Adrenal gland (tissue), 19 donors: ENCODE measurements at places on chromosomes 4 and X.
A peak's percentile ranks its signal among the peaks of the same experiment; 100 is the strongest.

DNA sequence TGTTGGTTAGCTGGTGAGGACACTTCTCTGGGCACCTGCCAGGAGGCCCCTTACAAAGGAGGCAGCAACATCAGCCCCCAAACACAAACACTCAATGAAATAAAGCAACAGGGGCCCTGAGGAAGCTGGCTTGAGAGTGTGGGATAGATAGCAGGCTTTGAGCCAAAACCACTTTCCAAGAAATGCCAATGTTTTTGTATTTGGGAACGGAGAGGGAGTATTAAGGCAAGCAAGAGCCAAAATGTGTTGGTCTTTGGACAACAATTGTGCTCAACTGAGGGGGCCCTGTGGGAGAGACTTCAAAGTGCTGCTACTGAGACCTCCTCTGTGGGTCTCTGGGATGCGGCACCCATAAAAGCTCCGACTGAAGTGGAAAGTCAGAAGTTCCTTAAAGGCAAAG is 41.0 kb downstream of the RAI2 start:
- no peak for DNase-seq

DNA sequence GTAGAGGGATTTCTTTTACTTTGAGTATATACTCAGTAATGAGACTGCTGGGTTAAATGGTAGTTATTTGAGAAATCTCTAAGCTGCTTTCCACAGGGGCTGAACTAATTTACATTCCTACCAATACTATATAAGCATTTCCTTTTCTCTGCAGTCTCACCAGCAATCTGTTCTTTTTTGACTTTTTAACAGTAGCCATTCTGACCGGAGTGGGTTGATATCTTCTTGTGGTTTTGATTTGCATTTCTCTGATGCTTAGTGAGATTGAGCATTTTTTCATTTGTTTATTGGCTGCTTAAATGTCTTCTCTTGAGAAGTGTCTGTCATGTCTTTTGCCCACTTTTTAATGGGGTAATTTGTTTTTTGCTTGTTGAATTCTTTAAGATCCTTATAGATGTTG is 43.3 kb downstream of the SPCS3 start:
- DNase-seq = no peak

DNA sequence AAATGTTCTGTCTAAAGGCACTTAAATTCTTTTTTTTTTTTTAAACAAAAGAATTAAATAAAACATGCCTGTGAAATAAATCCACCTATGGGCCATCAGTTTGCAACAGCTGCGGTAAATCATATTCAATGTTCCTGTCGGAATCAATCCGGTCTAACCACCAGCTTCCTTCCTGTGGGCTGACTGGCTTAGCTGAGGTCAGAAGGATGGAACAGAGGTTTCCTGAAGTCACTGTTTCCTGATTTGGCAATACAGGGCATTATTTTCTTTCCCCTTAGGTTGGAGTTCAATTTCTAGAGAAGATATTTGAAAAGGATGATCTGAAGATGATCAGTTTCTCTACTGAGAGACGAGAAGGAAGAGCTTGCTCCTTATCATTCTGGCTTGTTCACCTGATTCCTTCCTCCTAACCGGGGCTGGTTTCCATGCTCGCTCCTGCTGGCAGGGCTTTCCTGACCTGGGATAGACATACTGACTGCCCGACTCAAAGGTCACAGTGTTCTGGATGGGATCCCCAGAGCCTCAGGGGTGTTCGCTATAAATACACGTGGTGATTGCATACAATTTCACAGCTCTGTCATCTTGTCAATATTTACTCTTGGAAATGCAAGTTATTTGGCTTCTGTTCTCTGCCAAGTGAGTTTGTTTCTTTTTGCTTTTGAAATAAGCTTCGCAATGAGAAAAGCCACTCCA is 21.7 kb downstream of the PDLIM3 start:
- DNase-seq = no peak

DNA sequence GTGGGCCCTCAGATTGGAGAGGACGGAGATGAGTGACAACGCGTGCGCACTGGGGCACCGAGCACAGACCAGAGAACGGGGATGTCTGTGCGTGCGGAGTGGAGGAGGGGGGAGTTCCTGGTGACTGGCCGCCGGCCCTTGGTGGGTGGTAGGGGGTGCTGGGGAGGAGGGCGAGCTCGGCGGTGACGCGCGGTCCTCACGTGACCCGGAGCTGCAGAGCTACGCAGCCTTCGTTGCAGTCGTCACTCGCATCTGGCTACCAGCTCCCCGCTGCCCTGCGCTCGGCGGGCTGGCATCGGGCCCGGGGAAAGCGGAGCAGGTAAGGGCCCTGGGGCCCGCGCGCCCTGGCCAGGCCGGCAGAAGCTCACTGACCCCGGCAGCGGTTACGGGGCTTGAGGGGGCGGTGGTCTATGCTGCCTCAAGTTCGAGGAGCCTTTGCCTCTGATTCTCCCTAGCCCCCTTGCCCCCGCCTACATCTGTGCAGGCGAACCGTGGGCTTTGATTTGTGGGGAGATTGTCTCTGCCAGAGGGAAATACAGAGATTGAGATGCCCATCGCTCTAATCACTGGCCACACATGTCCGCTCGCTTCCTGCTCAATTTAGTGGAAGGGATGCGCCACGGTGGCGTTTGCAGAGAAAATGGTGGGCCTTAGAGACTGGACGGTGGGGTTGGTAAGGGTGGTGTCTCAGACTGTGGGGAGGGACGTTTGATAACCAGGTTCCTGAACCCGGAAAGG is at the start of gene ARMCX4:
ARMCX4 (plus strand) TSS at position 245 of the 738 bp plus-strand sequence. CDS start 3,134 bp downstream, outside the sequence.
- peak; percentile 74 for DNase-seq
